RCC 7860 (cell line): ENCODE measurements at places on chromosomes 16 and 17.

DNA sequence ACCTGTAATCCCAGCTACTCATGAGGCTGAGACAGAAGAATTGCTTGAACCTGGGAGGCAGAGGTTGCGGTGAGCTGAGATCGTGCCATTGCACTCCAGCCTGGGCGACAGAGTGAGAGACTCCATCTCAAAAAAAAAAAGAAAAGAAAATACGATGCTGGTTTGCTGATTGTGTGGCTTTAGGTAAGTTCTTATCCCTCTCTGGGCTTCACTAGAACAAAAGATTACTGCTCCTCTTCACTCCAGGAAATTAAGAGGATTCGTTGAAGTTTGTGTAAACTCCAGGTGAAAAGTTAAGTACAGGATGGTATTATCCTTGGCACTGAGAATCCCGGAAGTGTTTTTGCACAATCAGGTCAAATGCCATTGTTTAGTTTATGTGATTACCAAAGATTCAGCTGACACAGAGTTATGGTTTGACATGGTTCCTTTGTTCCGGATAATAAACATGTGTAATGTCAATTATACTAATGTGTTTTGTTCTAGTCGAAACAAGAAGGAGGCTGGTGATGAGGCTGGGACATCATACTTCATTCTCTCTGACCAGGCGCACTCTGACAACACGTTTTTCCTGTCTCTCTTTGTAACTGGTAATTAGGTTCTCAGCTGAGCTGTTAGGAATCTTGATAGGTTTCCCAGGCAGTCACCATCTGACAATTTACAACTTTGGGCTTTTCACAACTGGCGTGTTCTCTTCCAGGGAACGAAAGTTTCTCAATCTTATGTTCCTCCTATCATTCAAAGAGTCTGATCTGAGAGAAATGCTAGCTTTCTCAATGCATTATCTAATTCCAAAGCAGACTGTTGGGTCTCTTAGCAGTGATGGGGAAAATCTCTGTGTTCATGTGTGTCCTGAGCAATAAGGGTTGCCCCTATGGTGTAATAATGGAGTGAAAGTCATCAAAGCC is 10.8 kb upstream of the TAOK1 start:
- DNase-seq: no peak

DNA sequence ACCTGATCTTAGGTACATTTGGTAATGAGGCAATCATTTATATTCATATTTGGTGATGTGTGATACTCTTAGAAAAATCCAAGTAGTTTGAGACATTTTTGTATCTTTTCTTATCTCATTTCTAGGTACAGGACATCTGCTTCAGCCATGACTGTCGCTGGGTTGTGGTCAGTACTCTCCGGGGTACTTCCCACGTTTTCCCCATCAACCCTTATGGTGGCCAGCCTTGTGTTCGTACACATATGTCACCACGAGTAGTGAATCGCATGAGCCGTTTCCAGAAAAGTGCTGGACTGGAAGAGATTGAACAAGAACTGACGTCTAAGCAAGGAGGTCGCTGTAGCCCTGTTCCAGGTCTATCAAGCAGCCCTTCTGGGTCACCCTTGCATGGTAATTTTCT is 312.2 kb downstream of the BCAS3 start:
- no peak for DNase-seq

DNA sequence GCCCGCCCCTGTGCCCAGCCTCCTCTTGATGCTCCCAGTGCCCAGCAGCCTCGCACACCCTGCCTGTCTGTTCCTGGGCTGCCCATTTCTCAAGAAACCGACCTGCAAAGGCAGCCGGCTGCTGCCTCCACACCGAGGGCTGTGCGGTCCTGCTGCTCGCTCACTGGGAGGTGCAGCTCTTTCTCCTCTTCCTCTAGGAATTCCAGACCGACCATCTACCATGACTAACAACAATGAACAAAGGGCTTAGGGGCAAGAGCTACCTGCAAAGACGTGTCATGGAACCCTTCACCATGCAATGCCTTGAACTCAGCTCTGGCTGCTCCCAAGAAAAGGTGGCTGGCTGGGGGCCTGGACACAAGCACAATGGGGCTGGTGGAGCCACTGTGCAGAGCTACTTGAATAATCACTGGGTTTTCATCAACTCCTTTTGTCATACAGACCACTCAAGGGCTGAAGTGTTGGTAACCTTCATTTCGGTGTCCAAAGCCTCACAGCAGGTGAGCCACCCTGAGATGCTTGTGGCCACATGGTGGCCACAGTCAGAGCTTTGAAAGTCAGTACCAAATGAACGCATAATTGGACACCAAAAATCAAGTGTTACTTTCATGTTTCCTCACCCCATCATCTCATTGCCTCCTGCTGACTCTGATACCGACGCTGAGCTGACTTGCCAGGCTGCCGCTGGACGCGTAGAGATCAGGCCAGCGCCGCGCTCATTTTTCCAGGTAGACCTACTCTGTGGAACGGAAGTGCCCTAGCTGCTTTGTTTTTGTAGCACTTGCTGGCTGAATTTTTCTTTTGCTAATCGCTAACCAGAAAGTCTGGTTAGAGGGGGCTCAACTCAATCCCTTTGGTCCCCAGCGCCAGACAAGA is 19.8 kb downstream of the CYB561 start:
- no peak for DNase-seq

DNA sequence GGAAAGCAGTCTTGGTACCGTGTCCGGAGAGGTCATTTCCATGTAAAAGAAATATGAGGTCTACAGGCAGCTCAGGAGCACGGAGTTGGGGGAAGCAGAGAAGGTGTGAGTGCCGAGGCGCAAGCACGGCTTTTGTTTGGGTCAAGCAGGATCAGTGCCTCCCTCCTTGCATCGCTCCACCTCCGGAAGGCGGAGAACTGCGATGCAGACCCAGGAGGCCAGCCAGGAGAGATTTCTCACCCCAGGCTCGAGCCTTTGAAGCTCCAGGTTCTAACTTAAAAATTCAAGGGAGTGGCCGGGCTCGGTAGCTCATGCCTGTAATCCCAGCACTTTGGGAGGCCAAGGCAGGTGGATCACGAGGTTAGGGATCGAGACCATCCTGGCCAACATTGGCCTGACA is 25.0 kb downstream of the NAA60 start:
- no peak for DNase-seq

DNA sequence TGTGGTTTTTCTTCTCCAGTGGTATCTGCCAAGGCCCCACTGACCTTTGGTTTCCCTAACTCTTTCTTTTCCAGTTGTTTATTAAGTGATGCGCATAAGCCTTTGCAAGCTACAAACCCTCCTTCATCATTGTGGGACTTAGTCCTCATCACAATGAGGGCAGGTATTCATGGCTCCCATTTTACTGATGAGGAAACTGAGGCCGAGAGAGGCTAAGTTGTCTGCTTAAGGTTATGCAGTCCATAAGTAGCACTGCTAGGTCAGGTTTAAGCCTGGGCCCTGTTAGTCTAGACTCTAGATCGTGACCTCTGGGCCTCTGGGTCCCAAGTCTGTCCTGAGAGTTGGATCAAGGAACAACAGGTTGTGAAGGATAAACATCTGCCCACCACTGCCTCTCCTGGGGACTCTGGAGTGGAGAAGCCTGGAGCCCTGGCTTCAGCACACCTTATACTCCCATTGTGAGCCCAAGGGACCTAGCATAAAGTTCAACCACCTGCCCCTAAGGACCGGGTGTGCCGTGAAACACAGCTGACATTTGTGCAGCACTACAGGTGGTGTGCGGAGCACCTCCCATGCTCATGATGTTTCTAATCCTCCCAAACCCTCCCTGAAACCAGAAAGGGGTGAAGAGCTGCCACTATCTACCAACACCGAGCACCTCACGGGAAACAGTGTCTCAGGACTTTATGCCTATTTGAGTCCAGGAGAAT is 5.2 kb upstream of the KCNH6 start:
- no peak for DNase-seq

DNA sequence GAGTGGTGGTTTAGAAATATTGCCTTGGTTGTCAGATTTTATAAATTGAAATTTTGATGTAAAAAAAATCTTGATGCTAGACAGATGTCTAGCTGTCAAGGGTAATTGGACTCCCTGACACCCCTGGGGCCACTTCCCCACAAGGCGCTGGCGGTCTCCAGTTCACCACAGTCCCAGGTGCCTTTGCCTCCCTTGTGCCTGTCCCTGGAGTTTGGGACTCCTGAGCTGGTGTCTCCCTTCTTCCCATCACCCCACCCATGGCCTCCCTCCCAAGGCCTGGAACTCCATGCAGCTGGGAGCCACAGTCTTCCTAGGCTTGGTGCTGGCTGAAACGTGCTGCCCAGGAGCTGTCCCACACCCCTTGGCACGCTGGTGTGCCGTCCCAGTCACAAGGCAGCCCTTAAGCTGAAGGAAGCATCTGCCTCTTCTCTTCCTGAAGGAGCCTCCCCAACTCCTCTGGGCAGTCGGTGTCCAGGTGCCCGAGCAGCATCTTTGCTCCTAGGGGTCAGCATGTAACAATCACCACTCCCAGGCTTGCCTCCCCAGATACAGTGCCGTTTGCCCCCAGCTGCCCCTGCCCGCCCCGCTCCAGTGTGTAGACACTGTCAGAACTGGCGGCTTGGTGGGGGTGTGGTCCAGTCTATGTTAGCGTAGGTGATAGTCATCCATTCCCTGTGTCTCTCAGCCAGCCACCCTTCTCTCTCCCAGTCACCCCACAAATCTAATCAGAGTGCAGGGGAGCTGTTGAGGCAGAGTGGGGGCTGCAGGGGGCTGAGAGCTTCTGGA is 26.2 kb downstream of the POLR3E start:
- no peak for DNase-seq

- DNase-seq: no peak
Measured at GRCh38 chr17:66784621-66785364, 50.1 kb upstream of the CACNG5 start.

DNA sequence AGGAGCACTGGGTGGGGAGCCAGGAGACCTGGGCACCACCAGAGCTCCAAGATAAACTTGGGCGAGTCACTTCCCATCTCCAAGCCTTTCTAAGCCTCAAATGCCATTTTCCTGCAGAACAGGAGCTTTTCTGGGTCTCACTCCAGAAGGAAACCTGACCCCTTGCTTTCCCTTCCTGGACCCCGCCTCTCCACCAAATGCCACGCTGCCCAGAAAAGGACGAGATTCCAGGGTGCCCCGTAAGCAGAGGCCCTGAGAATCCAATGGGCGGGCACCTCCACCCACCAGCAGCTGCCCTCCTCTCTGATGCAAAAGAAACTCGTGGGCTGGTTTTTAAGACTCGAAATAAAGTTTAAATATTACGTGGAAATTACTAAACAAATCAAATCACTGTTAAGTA is 31.3 kb downstream of the ZNF423 start:
- no peak for DNase-seq

- no peak for DNase-seq
Measured at GRCh38 chr16:56960681-56961281, 969 bp upstream of the CETP start.

- DNase-seq: peak; percentile 39
Measured at GRCh38 chr16:19698480-19699465, 19.3 kb downstream of the KNOP1 start.

DNA sequence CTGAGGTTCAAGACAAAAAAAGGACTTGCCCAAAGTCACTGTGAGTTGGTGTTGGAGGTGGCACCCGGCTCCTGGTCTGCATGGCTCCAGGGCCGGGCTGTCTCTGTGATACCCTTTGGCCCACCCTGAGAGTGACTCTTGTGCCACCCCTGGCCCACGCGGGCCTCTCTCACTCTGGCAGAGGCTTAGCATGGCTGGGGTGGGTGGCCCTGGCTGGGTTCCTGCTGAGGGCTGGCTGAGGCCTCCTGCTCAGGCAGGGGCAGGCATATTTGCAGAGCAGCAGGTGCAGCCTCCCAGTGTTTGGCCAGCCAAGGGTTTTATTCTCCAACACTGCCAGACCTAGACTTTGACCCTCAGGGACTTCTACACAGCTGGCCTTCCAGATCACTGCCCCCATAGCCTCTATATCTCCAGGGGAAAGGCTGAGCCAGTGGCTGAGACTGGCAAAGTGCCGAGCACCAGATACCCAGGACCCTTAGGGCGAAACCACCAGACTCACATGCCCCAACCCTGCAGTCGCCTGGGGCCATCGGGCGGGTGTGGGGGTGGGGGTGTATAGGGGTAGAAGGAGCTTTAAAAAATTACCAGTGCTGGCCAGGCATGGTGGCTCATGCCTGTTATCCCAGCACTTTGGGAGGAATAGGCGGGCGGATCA is 21.5 kb upstream of the ADGRG1 start:
- DNase-seq: no peak

- DNase-seq: no peak
Measured at GRCh38 chr17:18928628-18929125, 23.3 kb upstream of the SLC5A10 start.

DNA sequence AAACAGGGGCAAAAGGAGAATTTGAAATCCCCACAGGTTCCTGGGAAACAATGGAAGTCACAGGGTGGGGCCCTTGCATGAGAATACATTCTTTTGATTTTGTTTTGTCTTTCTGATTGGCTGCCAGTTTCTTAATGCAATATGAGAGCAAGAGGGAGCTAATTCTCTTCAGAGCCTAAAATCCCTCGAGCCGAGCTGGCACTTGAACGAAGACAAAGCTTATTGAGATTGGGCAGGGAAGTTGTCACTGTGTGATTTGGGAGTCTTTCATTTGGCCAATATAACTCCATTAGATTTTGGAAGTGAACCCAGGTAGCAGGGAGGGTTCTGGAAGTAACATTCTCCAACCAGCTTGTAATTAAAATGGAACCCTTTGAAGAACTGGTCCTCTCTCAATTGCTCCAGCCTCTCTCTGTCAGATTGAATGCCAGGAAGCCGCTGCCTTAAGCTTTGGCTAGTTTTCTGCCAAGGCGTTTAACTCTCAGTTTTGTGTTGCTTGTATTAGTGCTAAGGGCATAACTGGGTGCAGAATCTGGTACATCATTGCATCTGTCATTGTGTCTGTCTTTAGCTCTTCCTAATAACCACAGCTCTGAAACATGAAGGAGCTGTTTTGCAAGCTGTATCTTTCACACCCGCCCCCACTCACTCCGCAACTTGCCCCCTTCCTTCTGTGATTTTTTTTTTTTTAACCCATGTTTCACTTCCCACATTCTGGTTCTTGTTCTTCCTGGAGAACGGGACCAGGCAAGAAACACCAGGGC is 272.0 kb downstream of the MAF start:
- DNase-seq: no peak

DNA sequence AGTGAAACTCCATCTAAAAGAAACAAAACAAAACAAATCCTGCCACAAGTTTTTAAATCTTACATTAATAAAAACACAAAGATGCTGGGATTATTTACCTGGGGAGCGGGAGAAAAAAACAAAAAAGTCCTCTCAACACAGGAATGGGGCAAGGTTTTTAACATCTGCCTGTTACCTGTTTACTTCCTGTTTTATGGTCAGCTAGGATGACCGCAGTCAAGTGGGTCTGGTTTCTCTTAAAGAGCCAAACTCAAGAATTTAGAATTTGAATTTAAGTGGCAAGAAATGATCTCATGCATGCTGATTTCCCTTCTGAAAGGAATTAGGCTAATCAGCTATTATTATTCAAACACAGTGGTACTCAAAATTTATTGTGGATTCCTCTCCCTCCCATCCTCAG is 39.7 kb upstream of the TBC1D3K start:
- DNase-seq: no peak

DNA sequence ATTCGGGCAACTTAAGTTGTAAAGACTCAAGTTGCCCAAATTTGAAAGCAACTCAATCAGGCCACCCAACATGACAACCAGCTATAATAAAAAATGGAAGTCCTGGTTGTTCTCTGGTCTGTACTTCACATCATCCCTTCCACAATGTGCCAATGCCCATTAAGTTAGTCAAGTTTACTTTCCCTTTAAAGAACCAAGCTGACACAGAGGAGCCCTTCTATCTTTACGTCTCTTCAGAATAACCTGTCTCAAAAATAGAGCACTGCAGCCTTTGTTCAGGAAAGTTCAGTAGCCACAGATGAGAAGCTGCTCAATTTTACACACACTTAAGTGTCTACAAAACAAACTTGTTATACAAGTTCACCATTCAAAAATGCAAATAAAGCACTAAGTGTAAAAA is 75.1 kb upstream of the C17orf78 start:
- no peak for DNase-seq
